ENCODE measurements at places on chromosomes 6 and 20. TPM values are rescaled to one million over a fixed set of nuclear protein-coding genes. Genes with fewer than 3 reads are reported as not detected.

DNA sequence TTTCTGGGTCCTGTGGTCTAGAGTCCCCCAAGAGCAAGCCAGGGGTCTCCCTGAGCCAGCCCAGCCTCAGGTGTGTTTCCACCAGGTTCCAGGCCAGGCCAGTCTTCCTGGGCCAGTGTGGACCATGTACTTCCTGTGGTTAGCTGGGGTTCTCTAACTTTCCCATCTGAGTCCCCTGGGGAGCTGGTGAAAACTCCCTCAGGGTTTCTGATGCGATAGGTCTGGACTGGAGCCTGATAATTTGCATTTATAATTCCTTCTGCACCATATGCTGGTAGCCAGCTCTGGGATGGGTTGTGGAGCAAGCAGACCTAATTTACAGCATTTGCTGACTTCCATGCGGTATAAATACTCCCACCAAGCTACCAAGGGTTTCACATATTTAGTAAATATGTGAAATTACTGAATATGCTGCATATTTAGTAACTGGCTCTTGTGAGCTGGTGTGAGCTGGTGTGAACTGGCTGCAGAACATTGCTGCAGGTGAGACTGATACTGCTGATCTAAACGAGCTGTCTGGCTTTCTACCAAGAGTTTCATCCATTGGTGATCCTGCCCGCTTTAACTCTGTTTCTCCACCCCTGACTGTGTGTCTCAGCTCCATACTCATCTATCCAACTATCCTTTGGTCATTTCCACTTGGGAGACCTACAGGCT, 62.6 kb downstream of the RIN2 start:
- H3K27ac ChIP-seq = no peak overlapping the region
- no peaks in the 10 kb centered on the region for H3K27me3 ChIP-seq
- no peaks in the 10 kb centered on the region for H3K36me3 ChIP-seq
- H3K4me3 ChIP-seq = no peak overlapping the region

DNA sequence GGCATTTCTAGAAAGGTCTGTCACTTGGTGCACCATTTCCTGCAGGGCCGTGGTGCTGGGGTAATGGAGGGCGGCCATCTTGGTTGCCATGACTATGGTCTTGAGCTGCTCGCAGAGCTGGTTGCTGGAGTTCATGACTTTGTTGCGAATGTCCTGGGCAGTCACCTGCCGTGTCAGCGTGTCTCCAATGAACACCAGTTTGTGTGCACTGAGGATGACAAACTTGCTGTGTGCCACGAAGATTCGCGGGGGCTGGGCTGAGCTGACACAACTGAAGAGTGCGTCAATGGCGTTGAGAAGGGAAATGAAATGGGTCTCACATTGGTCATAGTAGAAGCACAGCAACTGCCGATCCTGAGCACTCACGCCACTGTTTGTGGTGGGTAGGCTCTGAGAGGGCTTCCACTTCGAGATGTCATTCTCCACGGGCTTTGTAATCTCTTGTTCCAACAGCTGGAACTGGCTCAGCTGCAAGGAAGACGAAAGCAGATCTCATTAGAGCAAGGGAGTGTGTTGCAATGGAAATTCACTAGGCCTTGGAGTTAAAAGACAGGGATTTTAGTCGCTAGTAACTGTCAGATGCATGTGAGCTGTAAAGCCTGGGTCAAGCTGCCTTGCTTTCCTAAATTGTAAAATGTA, 47.1 kb downstream of the NEDD9 start:
- H3K27ac ChIP-seq = no peak overlapping the region
- no peaks in the 10 kb centered on the region for H3K4me1 ChIP-seq
- H3K27me3 ChIP-seq = no peaks in the 10 kb centered on the region
- no peak for DNase-seq
- H3K36me3 ChIP-seq = peaks cover 40% of the 10 kb centered on the region

GRCh38 chr20:8766868-8767390, 302.0 kb upstream of the PLCB4 start:
- no peaks in the 10 kb centered on the region for H3K27me3 ChIP-seq
- no peaks in the 10 kb centered on the region for H3K4me1 ChIP-seq
- H3K27ac ChIP-seq = no peak overlapping the region
- DNase-seq = no peak

Gene PIGT
- total RNA-seq = 76.3 TPM

Gene CLPSL1
- total RNA-seq = not detected

DNA sequence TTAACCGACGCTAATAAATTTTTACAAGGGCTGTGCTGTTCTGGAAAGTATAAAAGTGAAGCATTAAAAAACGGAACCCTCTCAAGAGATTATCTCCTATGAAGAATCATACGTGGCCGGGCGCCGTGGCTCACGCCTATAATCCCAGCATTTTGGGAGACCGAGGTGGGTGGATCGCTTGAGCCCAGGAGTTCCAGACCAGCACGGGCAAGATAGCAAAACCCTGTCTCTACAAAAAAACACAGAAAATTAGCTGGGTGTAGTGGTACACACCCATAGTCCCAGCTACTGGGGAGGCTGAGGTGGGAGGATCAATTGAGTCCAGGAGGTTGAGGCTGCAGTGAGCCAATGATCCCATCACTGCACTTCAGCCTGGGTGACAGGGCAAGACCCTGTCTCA, 83.4 kb downstream of the GMPR start:
- no peak overlapping the region for H3K4me3 ChIP-seq
- peaks cover 71% of the 10 kb centered on the region for H3K4me1 ChIP-seq
- DNase-seq = no peak
- no peaks in the 10 kb centered on the region for H3K36me3 ChIP-seq

Gene SDC4
- 98.1 TPM for total RNA-seq

DNA sequence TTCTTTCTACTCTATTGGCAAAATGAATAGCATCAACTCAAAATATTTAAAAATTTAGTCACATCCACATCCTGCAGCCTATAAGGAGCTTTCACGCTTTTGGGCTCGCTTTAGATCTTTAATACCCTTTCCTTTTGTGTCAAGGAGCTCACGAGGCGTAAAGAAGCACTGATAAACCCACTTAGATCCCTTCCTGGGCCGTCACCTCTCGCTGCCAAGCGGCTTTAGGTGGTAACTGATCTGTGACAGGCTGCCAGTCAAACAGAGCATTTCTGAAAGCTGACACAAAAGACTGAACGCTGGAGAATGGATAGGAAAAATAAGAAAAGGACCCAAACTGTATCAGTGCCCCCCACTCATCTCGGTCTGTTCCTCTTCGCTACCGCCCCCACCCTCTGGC, 385.7 kb upstream of the MMS22L start:
- no peaks in the 10 kb centered on the region for H3K4me1 ChIP-seq
- no peaks in the 10 kb centered on the region for H3K27me3 ChIP-seq

- no peak for DNase-seq
- no peaks in the 10 kb centered on the region for H3K36me3 ChIP-seq
- no peaks in the 10 kb centered on the region for H3K4me1 ChIP-seq
- no peak within 1 kb of the TSS for H3K4me3 ChIP-seq
- no peaks in the 10 kb centered on the region for H3K27me3 ChIP-seq
These were observed at the start of gene WFDC10A for GRCh38 chr20:45629496-45630100. WFDC10A (plus strand) TSS chr20:45629739; CDS start chr20:45629814, 75 bp downstream.

Data from CD8-positive, alpha-beta memory T cell (primary cell).